ENCODE measurements at places on chromosomes 11 and 22.

- DNase-seq: no peak
These were observed 48.1 kb upstream of the ALKBH3 start for GRCh38 chr11:43832536-43832935.

DNA sequence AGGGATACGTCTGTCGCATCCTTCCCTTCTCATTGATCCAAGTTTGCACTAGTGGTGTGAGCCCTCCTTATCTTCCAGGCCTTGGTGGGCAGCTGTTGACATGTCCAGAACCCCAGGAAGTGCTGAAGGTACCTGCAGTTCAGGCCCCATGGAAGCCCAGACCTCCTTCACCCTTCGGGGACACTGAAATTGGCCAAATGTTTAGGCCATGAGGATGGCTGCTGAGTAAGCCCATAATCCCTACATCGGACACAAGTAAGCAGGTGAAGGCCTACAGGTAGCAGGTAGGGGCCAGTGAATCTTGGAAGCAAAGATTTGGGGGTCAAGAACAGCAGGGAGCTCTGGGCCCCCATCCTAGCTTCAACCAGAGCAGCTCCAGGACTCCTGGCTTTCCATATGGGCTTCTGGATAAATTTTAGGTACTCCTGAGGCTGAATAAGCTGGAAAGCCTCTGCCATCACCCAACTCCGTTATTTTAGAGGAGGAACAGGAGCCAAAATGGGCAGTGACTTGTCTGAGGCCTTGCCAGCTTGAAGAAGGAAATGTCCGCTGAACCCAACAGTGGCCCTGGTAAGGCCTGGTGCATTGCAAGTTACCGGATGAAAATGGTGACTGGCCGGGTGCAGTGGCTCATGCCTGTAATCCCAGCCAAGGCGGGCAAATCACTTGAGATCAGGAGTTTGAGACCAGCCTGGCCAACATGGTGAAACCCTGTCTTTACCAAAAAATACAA lies 45.2 kb downstream of the MORC2 start:
- no peak for DNase-seq

- DNase-seq: no peak
These were observed 283.0 kb downstream of the DDX10 start for GRCh38 chr11:108947654-108948570.

DNA sequence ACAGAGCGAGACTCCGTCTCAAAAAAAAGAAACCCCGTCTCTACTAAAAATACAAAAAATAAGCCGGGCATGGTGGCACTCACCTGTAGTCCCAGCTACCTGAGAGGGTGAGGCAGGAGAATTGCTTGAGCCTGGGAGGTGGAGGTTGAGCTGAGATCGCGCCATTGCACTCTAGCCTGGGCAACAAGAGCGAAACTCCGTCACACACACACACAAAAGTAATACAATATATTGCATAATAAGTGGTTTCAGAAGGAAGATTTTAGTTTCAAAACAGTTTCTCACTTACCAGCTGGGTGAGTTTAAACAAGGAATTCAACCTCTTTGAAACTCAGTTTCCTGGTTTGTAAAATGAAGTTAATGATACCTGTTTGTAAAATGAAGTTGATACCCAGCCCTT lies 32.7 kb upstream of the HTR3A start:
- DNase-seq: no peak

DNA sequence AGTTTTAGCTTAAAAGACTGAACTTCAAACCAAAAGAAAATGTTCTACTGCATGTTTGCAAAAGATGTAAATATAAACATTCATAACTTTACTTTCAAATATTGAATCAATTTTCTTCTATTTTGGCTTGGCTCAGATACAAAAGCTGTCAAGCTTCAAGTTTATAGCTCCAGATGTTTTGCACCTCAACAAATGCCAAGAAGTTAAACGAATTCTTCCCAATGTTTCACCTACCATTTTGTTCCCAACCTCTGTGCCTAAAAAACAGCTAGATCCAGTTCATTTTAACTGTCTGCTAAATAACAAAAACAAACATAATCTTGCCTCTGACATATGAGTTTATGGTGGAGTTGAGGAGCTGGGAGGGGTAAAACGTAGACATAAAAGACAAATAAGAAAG lies 76.5 kb downstream of the RAB30 start:
- no peak for DNase-seq

DNA sequence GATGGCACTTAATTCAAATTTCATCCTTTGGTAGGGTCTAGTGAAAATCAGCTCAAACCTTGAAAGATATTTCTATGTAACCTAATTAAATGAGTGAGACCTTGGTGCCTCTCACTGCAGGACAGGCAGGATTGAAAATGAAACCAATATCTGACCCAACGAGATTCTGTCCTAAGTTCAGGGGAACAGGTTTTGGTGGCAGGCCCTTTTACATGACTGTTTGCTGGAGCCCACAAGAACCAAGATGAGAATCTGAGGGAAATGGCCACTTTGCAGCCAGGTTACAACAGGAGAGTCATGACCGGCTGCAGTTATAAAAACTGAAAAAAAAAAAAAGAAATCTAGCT lies 130.2 kb downstream of the TRIM44 start:
- no peak for DNase-seq

- no peak for DNase-seq
These were observed 8.5 kb downstream of the LGALS2 start for GRCh38 chr22:37571258-37571991.

DNA sequence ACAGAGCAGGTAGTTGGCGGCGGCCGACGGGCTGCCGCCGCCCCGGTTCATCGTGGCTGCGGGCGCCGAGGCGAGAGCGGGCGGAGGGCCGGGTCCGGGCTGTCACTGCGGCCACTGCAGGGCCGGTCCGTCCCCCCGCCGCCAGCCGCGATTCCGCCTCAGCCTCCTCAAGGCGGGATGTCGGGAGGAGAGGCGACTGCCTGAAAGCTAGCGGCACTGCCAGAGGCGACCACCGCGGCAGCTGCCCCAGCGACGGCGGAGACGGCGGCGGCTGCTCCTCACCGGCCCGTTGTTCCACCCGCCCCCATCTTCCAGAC lies 234 bp downstream of the SESN3 start:
- DNase-seq: no peak

GRCh38 chr11:96211436-96211835 lies 131.6 kb downstream of the MAML2 start:
- no peak for DNase-seq

DNA sequence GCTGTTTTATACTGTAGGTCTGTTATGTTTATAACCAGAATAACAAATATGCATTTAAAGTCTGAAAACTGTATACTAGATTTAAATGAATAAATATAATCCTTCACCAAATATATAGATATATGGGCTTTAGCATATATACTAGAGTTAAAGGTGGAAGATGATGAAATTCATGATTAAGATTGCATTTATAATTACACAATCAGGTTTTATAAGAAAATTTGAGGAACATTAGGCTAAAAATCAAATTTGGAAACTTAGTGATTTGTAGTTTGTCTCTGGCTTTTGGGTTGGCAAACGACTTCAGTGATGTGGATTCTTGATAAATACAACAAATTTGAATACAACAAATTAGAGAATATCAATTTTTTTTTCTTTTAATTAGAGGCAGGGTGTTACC lies 10.0 kb downstream of the BCL2L13 start:
- no peak for DNase-seq

GRCh38 chr22:38564669-38565068 lies 5.3 kb downstream of the DMC1 start:
- no peak for DNase-seq

DNA sequence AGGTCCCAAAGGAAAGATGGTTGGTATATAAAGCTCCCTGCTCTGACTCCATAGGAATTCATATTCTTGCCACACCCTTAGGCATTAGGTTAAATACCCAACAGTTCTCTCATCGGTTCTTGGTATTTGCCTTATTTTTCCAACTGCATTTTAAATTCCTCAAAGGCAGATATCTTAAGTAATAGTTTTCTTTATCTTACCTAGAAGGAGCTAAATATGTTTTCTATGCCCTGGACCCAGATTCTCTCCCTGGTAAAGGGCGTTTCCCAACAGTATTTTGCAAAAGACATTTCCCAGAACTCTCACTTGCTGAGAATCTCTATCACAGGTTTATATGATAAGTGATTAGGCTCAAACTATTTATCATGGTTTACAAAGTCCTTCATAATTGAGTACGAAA lies 158.6 kb upstream of the BDNF start:
- DNase-seq: no peak

Data from iPS-NIHi11 (cell line).